ENCODE measurements at places on chromosomes 5 and 9.

- no peak for DNase-seq
Measured at GRCh38 chr9:32128546-32128945, 255.9 kb upstream of the ACO1 start.

- no peak for DNase-seq
Measured at GRCh38 chr9:134352247-134352933, 26.1 kb downstream of the RXRA start.

DNA sequence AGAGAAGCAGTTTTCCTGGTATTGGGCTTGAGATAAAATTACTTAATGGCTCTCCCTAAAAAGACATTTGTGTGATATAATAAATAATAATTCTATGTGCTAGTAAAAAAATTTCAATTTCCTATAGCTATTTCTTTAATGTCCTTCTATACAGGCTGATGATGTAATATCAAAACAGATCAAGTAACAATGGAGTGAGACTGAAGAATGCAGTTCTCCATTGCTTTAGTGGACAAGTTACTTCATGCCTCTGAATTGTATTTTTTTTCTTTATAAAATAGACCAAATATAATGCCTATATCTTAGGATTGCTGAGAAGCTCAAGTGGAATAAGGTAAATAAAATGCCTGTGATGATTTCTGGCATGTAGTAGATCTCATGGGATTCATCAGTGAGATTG, 35.6 kb upstream of the NEURL1B start:
- no peak for DNase-seq

- no peak for DNase-seq
Measured at GRCh38 chr9:81609782-81610739, 79.3 kb downstream of the TLE1 start.

- DNase-seq = no peak
Measured at GRCh38 chr5:73306741-73307275, 133.8 kb downstream of the TMEM174 start.

- no peak for DNase-seq
Measured at GRCh38 chr9:130779153-130779855, 55.8 kb upstream of the ABL1 start.

GRCh38 chr5:129739773-129740172, 8.1 kb upstream of the MINAR2 start:
- DNase-seq = no peak

DNA sequence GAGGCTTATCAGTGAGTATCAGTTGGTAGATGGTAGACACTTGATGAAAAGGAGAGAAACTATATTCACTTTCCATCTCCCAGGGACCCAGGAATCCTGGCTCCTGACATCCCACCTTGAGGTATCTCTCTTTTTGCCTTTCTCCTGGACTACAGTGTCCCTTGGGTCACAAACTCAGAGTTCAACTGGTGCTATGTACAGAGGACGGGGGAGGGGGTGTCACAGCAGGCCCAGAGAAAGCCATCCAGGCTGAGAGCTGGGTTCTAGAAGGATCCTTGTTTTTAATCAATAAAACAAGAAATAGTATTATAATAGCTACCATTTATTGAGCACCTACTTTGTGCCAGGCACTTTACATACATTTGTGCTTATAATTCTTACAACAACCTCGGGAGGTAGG, 10.3 kb downstream of the MYORG start:
- DNase-seq = no peak

DNA sequence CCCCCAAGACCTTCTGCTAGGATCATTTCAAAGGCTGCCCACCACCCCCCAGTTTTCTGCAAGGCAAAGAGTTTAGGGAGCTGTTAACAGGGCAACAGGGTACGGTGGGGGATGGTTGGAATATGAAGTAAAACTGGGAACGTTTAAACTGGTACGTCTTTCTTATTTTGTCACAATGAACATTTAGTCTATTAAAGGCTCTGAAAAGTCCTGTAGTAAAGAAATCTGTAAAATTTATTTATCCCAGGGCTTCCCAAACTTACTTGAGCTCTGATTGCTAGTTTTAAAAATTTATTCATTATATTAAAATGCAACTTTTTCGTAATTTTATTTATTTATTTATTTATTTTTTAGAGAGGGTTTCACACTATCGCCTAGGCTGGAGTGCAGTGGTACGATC, 62.0 kb downstream of the USP20 start:
- no peak for DNase-seq

- no peak for DNase-seq
Measured at GRCh38 chr5:156628421-156628820, 221.7 kb upstream of the PPP1R2B start.

- no peak for DNase-seq
Measured at GRCh38 chr5:142825378-142826089, 55.4 kb downstream of the ARHGAP26 start.

GRCh38 chr5:74673011-74673790, 11.8 kb upstream of the HEXB start:
- no peak for DNase-seq

DNA sequence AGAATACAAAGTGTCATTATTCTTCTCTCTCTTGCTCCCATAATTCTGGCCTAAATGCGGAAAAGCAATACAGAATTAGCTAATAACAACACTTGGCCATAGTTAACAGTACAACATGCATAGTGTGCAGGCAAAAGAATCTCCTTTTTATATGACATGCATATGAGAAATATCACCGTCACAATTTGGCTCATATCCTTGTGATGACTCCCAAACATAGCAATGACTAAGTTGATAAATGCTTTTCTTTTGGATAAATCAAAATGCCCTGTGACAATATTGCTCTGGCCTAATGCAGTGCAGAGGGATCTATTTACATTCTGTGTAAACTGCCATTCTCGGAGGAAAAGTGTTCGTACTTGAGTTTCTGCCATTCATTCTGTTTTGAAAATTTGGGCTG, 121.9 kb upstream of the GHR start:
- no peak for DNase-seq

- no peak for DNase-seq
Measured at GRCh38 chr9:90112788-90113187, 508.0 kb downstream of the GADD45G start.

DNA sequence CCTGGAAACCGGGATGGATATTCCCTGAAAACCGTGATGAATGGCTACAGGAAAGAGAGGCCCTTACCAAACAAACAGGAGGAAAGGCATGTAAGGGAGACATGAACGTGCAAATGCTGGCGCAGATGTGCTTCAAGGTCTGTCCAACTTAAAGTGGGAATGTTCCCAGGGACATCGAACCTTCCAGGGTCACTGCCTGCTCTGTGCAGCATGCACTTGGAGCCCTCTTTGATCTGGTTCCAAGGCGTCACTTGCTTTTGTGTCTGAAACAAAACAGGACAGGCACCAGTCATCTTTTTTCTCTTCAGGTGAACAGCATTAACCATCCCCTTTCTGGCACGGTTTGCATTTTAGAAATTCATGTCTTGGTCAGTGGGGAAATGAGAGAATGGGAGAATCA, 479.4 kb downstream of the RASEF start:
- no peak for DNase-seq

DNA sequence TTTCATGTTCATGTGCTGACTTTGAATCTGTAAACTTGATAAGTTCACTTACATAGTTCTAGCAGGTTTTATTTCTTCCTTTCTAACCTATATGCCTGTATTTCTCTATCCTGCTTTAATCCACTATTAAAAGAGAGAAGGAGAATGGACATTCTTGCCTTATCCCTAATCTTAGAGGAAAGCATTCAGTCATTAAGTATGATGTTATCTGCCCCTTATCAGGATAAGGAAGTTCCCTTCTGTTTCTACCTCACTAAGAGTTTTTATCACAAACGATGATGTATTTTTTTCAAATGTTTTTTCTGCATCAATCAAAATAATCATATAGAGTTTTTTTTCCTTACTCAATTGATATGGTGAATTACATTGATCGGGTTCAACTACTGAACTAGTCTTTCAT, 33.1 kb downstream of the DRD1 start:
- no peak for DNase-seq

DNA sequence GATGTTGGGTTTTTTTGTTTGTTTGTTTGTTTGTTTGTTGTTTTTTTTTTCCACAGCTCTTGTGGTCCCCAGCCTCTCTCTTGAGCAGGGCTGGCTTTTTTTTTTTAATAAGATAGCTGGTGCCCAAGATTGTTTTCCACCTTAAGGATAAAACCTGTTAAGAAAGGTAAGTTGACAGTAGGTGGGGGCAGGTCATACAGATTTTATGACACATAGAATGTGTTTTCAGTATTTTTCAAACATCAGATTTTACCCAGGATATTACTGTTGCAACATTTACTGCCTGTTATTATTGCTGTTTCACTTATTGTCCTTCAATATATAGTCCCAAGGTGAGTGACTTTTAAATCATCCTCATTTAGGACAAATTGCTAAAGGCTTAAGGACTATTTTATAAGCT, 3.9 kb upstream of the IL7R start:
- DNase-seq = no peak

GRCh38 chr9:36485647-36486328, 85.7 kb upstream of the RNF38 start:
- DNase-seq = no peak

DNA sequence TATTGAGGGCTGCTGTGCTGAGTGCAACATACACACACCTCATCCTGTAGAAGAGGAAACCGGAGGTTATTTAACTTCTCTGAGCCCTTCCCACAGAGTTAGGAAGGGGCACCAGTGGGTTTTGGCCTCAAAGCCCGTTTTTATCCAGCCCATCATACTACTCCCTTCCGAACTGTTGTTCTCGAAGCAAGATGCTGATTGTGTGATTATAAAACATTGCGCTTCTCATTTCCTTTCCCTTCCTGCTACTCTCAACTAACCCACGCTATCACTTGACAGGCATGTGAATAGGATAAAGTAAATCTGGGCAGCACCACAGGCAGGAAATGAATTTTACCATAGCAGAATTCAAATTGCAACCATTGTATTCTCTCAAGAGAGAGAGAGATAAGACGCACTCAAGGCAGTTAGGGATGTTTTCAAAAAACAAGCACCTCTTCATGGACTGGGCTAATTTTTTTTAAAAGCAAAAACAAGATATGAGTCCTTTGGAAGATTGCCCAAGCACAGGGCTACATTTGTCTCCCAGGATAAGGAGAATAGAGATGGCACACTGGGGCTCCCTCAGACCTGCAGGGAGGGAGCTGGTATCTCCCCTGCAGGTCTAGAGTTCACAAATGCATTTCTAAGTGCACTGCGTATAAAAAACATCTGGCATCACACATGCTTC, 52.6 kb downstream of the GNA14 start:
- no peak for DNase-seq

DNA sequence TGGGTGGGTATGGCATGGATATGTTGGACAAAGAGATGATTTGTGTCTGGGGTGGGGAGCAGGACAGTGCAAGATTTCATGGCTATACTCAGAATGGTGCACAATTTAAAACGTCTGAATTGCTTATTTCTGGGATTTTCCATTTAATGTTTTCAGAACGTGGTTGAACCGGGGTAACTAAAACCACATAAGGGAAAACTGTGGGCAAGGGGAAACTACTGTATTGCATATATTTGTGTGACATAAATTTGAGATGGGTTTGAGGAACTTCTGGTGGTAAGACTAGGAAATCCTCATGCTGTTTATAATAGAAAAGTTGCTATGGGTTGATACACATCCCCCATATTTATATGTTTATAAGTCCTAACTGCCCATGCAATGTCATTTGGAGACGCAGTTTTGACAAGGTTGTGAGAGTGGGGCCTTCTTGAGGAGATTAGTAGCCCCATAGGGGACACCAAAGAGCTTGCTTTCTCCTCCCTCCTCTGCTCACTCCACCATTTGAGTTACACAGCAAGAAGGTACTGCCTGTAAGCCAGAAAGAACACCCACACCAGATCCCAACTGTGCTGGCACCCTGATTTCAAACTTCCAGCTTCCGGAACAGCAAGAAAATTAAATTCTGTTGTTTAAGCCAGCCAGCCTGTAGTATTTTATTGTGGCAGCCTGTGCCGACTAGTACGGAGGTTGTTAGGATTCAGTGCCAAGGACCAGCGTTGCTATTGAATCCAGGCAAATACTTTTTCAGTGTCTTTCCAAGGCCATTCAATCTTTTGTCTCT, 2118.9 kb downstream of the MAT2B start:
- no peak for DNase-seq

DNA sequence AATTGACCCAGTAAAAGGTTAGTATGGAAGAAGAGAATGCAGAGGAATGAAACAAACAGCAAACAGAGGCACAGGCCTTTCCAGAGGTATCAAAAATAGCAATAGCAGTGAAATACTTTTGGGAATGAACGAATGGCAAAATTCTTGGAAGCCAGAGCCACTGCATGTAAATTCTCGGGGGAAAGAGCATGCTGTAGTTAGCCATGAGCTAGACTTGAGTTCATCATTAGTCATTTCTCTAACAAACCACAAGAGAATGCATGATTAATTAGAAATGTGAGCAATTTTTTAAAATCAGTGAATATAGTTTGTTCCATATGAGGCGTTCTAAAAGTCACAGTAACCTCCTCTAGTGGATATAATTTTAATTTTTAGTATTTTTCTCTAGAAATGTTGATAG, 170.3 kb upstream of the PRR16 start:
- DNase-seq = no peak

DNA sequence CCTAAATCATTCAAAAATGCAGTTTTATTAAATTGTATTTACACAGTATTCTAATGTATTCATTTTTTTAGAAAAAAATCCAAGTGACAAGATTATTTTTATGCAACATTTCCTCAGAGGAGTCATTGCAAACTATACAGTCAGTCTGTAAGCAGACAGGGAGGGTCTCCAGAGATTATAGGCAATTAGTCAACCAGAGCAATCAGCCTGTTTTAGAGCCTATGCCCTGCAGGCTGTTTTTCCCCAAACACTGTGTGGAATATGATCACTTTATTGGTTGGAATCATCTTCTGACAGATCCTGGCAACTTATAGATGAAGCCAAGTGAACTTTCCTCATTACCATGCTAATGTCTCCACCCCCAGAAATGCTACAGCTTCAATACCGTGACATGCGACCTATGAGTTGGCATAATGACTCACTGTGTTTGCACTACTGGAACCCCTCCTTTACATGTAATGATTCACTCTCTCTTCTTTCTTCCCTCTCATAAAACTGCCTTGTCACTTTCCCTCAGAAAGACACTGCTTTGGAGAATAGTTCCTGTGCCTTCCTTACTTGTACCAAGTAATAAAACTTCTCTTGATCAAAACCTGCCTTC, 577.7 kb upstream of the FTMT start:
- no peak for DNase-seq

DNA sequence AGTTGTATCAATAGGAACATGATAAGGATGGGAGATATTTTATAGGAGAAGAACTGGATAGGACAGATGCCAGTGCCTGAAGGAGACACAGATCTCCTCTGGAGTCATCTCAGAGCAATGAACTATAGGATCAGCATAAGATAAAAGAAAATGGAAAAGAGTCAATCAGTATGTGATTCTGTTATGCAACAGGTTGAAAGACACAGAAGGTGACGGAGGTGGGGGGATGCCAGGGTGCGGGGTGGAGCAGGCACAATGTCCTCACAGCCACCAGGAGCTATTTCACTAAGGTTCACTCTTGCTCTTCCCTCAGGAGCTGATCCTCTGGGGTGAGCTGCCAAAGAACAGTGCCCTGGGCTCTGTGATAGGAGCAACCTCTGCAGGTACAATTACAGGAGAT, 179.8 kb downstream of the BNC2 start:
- DNase-seq = no peak

- no peak for DNase-seq
Measured at GRCh38 chr5:122054266-122054665, 23.8 kb downstream of the LOX start.

Measured in stimulated activated CD8-positive, alpha-beta memory T cell treated with anti-CD3 and anti-CD28 coated beads, Interleukin-4, amount 100 ng/mL, for 1 hour (primary cell).